ENCODE measurements at places on chromosomes 5 and 9. TPM values are rescaled to one million over a fixed set of nuclear protein-coding genes. Genes with fewer than 3 reads are reported as not detected.

- DNase-seq: no peak
- no peak overlapping the region for H3K27ac ChIP-seq
- H3K4me3 ChIP-seq: no peak overlapping the region
- H3K27me3 ChIP-seq: peaks cover 48% of the 10 kb centered on the region
- peaks cover 35% of the 10 kb centered on the region for H3K4me1 ChIP-seq
These were observed 6.9 kb upstream of the BARX1 start for GRCh38 chr9:93962017-93962416.

DNA sequence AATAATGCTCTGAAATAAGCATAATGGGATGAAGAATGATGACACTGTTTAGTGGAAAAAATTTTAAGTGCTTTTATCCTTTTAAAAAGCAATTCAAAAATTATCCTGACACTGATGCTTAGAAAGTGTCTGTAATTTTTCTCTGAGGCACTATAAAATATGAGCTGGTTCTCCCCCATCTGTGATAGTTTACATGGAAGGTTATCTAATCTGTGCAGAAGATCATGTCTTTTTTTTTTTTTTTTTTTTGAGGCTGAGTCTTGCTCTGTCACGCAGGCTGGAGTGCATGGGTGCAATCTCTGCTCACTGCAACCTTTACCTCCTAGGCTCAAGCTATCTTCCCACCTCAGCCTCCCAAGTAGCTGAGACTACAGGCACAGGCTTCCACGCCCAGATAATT, 15.2 kb upstream of the TAF11L2 start:
- H3K4me1 ChIP-seq: no peaks in the 10 kb centered on the region
- H3K4me3 ChIP-seq: no peak overlapping the region
- DNase-seq: no peak

DNA sequence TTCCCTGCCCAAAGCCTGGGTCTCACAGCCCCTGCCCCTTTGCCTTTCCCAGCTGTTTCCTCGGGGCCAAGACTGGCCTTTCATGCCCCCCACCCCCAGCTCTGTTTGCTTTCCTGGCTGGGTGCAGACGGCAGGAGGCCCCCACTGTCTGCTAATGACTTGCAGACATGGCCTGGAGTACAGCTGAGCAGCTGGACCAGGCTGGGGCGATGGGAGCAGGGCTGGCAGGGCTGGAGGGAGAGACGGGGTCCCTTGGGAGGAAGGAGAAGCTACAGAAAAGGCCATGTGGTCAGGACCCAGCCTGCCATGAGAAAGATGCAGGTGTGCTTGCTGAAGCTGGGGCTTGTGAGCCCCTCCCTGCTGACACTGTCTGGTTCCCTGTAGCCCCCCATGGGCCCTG, 28.3 kb upstream of the GFPT2 start:
- no peak overlapping the region for H3K27ac ChIP-seq
- H3K36me3 ChIP-seq: no peaks in the 10 kb centered on the region

DNA sequence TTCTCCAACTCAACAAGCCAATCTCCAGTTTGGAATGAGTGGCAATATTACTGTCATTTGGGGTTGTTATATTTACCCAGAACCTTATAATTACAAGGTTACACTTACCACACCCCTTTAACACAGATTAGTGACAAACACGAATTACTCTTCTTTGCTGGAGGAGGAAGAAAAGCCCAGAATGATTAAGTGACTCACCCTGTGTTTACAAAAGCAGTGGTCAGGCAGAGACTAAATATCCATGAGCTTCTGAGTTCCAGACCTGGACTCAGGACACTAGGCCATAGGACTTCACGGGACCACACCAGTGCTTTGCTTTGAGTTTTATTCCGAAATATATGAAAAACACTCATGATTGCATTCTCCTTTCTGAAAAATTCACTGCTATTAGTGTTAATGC, 370.8 kb downstream of the TLE1 start:
- no peak overlapping the region for H3K27ac ChIP-seq
- no peaks in the 10 kb centered on the region for H3K27me3 ChIP-seq
- H3K4me3 ChIP-seq: no peak overlapping the region
- DNase-seq: no peak

DNA sequence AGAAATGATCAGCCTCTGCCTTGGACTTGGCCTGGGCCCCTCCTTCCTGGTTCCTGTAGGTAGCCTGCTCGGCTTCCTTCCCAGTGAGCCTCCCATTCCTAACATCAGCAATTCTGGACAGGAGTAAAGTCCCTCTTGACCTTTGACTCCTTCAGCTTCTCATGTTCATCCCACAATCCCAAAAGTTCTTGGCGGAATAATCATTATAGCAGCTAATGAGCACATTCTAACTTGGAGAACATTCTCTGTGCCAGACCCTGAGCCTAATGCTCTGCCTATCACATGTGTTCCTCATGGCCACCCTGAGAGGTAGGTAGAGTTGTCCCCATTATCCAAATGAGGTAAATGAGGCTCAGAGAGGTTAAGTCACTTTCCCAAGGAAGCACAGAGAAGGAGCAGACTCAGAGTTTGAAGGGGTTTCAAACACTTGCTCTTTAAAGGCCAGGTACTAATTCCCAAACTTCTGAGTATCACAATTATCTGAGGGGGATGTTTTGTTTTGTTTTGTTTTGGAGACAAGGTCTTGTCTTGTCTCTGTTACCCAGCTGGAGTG, 21.2 kb downstream of the SWI5 start:
- no peaks in the 10 kb centered on the region for H3K27me3 ChIP-seq
- no peaks in the 10 kb centered on the region for H3K36me3 ChIP-seq
- no peak overlapping the region for H3K27ac ChIP-seq
- no peak for DNase-seq
- H3K4me1 ChIP-seq: no peaks in the 10 kb centered on the region

GRCh38 chr5:160030631-160031377, 21.9 kb downstream of the TTC1 start:
- H3K4me3 ChIP-seq: no peak overlapping the region
- peaks cover 24% of the 10 kb centered on the region for H3K36me3 ChIP-seq
- H3K4me1 ChIP-seq: peaks cover 10% of the 10 kb centered on the region
- H3K27ac ChIP-seq: no peak overlapping the region

DNA sequence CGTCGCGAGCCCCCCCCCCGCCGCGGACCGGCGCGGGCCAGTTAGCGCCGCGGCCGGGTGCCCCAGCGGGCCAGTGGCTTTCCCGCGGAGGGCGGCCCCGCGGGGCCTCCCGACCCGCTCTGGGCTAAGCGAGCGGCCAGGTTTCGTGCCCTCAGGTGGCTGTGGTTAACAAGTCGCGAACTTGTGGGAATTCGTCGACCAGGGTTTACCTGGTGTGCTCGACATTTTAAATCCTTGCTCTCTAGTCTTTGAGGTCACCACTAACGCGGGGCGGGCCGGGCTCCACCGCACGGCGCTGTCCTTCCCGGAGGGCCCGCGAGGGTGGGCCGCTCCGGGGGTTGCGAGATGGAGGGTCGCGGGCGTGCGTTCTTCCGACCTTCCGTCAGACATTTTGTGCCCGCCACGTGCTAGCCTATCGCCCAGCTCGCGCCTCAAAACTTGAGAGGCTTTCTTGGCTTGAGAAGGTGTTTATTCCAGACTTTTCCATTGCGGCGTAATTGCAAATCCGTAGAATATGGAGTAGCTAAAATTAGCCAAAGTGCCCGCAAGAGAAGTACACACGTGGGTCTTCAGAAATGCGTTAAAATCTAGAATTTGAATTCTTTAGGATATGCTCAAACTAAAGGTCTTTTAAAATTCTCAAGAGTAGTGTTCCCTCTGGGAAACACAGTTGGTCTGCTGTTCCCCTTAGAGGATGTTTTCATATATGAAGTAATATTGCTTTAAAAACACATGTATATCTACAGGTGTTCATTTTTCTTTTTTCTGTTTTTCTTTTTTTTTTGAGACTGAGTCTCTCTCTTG, 2.1 kb downstream of the ANP32B start:
- DNase-seq: peak; percentile 54
- peaks cover 56% of the 10 kb centered on the region for H3K4me1 ChIP-seq
- H3K27ac ChIP-seq: peak overlapping the region; percentile 95
- H3K4me3 ChIP-seq: peak overlapping the region; percentile 80
- peaks cover 10% of the 10 kb centered on the region for H3K36me3 ChIP-seq
- H3K27me3 ChIP-seq: no peaks in the 10 kb centered on the region

- peaks cover 7% of the 10 kb centered on the region for H3K4me1 ChIP-seq
- no peaks in the 10 kb centered on the region for H3K27me3 ChIP-seq
- DNase-seq: no peak
These were observed 57.4 kb downstream of the SCAI start for GRCh38 chr9:125085703-125086477.

- no peaks in the 10 kb centered on the region for H3K4me1 ChIP-seq
- H3K27ac ChIP-seq: no peak overlapping the region
- no peak for DNase-seq
- H3K27me3 ChIP-seq: peaks cover 3% of the 10 kb centered on the region
- no peak overlapping the region for H3K4me3 ChIP-seq
- no peaks in the 10 kb centered on the region for H3K36me3 ChIP-seq
These were observed 31.5 kb upstream of the NKD2 start for GRCh38 chr5:976849-977751.

The ZCCHC9 gene
- 33.5 TPM for total RNA-seq

The LCN6 gene
- not detected for total RNA-seq

The ELAVL2 gene
- total RNA-seq: not detected

The PTPDC1 gene
- total RNA-seq: 2.6 TPM

The SPAG8 gene
- total RNA-seq: 0.95 TPM

The IL17B gene
- not detected for total RNA-seq

The HIGD2A gene
- 155 TPM for total RNA-seq

The NME5 gene
- total RNA-seq: not detected

The ZNF462 gene
- total RNA-seq: 0.40 TPM

The FRMD3 gene
- 0.12 TPM for total RNA-seq

The TRPM3 gene
- total RNA-seq: 0.02 TPM
